ENCODE measurements at places on chromosomes 2 and 18.

DNA sequence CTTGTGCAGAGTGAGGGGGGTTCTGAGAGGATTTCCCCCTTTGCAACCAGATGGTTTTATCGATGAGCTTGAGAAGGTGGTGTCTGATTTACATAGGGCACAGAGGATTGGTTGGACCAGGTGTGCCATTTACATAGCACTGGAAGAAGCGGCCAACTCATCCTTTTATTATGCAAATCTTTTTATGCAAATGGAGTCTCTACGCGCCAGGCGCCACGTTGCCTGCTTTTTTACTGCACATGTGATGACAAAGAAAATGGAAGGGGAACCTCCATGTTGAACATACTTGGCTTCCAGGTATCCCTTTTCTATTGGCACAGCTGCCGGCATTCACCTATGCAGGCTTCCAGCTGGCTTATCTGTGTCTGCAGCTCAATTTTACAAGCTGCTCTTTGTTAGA is 18.4 kb upstream of the TXNL4A start:
- DNase-seq = no peak

DNA sequence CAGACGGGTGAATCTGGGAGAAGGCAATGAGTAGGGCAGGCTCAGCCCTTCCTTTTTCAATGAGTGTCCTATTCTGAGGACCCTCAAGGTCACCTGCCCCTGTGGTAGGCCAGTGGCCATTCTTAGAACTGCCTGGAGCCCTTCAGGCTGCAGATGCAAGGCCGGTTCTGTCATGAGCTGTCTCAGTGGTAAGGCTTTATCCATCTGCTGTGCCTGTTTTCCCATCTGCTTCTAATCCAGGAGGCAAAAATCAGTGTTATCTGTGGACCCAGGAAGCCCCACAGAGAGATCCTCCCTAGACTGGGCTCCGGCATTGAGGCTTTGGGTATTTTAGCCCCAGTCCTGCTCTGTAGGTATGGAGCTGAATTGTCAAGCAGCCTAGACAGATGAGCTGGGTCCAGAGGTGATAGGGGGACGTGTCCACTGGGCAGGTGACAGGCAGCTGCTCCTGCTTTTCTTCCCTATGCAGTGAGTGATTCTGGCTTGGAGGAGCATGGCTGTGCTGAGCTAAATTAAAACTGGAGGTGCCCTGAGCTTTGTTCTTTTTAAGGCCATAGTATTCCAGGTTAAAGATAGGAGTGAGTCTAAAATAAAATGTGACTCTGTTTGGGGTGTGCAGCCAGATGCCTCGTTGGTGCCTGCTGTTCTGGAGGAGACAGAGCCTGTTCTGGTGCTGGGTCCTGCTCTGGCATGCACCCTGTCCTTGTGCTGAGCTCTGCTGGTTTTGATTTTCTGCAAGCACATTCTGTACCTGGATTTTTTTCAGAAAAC is 92.5 kb downstream of the FHOD3 start:
- no peak for DNase-seq

DNA sequence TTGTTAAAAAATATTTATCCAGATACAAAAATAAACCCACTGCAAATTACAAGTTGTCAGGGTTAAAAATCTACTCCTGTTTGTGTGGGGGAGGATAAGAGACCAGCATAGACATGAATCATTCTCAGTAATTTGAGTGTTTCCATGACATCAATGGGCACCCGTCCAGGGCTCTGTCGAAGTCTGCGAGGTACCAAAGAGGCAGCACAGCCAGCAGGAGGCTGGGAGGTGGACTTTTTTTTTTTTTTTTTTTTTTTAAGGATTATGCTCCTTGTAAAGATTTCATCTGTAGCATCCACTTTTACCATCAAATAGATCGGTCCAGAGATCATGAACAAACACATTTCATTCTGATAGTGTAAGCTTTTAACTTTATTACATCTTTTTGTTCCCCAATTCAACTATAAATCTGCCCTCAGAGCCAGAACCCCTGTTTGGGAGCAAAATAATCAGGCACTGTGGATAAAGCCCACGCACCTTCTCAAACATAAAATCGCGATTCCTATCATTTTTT is 182.0 kb downstream of the TCF4 start:
- no peak for DNase-seq

DNA sequence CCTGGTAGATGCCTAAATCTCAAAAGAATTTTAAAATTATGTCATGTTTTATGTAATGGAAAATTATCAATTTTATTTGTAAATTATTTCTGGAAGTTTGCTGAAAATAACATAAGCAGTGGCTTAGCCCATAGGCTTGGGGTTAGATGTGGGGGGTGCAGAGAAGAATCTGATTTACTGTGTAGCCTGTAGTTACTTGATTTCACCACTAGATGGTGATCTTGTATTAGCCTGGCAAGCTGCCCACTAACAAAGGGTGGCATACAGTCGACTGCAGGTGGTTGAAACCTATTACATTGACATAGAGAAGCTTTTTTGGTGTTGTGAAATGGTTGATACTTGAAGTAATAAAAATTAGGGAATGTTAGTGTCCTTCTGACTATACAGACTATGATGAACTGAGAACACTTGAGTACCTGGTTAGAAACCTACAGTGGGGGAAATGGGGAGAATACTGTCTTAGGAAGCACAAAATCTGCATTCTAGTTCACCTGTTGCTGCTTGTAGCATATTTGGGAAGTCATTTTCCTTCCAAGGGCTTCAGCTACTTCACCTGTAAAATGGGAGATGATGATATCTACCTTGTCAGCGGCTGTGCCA is 191.0 kb upstream of the LHCGR start:
- no peak for DNase-seq

DNA sequence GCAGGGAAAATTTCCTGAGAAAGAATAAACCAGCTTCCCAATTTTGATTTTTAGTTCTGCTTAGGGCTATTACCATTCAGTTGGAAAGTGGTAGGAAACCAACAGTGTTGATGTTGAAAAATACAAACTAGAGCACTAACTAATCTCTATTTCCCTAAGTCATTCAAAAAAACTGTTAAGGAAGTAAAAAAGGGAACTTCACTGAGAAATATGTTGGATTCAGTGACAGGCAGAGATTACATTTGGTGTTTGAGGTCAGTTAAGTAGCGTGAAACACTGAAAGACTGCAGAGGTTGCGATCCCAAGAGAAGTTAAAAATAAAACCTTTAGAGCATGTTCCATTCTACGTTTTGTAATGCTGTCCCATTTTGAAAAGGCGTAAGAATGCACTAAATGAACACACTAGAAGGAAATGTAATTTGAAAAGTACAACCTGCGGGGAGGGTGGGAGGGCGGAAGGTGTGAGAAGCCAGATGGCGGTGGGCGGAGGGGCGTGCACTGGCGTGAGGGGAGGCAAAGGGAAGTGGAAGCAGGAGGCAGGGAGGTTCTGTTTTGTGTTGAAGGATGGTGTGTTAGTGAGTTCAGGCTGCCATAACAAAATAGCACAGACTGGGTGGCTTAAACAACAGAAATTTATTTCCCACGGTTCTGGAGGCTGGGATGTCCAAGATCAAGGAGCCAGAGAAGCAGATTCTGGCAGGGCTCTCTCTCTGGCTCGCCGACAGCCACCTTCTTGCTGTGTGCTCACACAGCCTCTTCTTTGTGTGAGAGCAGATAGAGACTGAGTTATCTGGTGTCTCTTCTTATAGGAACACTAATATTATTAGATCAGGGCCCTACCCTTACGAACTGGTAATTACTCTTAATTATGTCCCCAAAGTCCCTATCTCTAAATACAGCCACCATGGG is 94.3 kb upstream of the KCTD1 start:
- DNase-seq = no peak

- DNase-seq = no peak
Measured at GRCh38 chr2:194411221-194411620, 1245.8 kb upstream of the SLC39A10 start.

DNA sequence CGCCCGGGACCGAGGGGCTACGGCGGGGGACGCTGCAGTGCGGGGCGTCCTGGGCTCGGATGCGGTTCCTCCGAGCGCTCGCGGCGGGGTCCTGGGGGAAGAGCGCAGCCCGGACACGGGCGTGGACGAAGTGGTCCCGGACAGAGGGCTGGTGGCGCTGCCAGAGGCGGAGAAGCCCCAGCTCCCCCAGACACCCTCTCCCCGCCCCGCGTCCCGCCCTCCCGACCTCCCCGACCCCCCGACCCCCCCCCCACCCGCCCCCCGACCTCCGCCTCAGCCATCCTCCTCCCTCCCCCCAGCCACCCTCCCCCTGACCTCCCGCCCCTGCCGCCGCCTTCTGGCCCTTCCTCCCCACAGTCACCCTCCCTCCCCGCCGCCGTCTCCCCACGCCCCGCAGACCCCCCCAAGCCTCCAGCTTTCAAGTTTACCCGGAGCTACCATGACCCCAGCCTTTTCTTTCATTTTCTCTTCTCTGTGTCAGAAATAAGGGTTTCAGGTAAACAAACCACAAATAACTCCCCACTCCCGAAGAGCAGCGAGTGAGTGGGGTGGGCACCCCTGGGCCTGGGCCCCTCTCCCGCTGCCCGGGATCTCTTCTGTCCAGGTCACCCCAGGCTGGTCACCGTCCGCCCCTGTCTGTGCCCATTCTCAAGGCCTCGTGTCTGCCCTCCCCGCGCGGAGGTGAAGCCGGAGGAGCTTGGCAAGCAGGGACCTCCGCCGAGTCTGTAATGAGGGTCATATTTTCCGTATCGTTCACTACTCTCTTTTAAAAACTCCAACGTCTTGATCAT is 5.1 kb downstream of the NFATC1 start:
- DNase-seq = no peak

- DNase-seq = no peak
Measured at GRCh38 chr2:62871506-62871905, 166.0 kb downstream of the EHBP1 start.

- no peak for DNase-seq
Measured at GRCh38 chr2:137873536-137874244, 90.6 kb upstream of the HNMT start.

GRCh38 chr2:26469092-26469710 is 8.7 kb downstream of the OTOF start:
- DNase-seq = peak; percentile 42

DNA sequence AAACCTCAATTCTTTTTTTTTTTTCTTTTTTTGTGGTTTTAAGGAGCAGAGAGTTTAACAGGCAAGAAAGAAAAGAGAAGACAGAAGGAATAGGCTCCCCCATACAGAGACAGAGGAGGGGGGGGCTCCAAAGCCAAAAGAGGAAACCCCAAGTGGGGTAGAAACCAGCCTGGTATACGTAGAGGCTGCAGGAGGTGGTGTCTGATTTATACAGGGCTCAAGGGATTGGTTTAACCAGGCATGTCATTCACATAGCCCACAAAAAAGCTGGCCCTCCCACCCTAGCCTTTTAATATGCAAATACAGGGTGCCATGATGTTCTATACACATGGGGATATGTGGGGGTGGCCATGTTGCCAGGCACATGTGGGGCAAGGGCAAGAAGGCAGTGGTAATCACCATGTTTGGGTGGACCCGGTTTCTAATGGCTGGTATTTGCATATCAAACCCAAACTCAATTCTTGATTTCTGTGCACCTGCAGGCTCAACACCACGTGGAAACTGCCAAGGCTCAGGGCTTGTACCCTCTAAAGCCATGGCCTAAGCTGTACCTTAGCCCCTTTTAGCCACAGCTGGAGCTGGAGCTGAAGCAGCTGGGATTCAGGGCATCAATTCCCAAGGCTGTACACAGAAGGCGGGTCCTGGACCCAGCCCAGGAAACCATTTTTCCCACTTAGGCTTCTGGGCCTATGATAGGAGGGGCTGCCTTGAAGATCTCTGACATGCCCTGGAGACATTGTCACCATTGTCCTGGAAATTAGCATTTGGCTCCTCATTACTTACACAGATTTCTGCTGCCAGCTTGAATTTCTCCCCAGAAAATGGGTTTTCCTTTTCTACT is 170.3 kb downstream of the MAIP1 start:
- DNase-seq = no peak

DNA sequence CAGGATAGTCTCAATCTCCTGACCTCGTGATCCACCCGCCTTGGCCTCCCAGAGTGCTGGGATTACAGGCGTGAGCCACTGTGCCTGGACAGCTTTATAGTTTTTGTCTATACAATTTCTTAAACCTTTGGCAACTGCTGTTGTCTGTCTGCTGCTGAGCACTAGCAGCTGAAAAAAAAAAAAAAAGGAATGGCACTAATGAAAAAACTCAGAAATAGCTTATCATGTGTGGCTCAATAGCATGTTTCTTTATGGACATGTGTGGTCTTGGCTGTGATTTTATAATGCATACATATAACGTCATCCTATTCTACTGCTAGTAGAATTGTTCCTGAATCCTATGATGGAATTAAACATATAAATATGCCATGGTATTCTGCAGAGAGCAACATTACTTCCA is 231.2 kb downstream of the TPGS2 start:
- DNase-seq = no peak

- peak; percentile 54 for DNase-seq
Measured at GRCh38 chr2:127080938-127081755, 25.8 kb downstream of the BIN1 start.

GRCh38 chr2:105747991-105748390 is 3.3 kb downstream of the NCK2 start:
- no peak for DNase-seq

- DNase-seq = no peak
Measured at GRCh38 chr2:117771969-117772630, 42.4 kb upstream of the DDX18 start.

DNA sequence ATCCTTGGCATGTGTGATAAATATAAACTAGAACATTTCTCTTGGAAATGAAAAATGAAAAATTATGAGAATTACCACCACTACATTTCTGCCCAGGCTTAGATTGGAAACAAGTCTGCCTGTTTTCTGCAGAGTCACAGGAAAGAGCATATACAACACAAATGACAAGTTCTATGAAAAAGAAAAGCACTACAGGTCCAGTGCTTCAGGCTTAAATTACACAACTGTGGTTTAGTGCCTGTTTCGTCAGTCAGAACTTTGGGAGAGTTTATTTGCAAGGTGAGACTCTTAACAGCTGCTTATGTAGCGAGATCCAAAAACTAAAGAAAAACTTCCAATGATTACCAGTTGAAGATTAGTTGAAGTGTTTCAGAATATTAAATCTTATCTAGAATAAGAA is 68.9 kb downstream of the RTN4 start:
- no peak for DNase-seq

- no peak for DNase-seq
Measured at GRCh38 chr2:238137885-238138284, 583 bp upstream of the KLHL30 start.

- DNase-seq = no peak
Measured at GRCh38 chr2:235752846-235753245, 259.0 kb downstream of the AGAP1 start.

DNA sequence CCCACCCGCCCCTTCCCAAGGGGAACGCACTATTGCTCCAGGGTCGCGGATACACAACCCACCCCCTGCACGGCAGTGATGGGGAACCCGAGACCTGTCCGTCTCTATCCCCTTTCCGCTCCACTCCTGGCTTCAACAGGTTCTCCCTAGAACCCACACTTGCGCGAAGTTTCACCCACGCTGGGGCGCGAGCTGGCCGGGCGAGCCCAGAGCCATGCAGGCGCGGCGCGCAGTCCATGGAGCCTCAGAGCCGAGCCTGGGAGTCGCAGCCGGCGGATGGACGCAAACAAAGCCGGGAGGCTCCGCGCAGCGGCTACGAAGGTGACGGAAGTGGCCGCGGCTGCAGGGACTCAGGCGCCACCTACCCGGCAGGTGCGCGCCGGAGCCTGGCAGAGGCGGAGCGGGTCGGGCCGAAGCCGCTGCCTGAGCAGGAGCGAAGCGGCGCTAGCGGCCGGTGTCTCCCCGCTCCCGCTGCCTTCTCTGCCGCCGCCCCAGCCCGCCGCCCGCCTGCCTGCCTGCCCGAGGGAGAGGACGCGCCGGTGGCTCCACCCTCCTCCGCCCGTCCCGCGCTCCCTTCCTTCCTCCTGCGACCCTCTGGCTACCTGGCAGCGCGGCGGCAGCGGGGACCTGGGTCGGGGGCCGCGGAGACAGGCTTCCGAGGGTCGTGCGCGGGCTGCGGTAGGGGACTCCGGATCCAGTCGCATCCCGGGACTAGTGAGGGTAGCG is 14.0 kb downstream of the ALPG start:
- no peak for DNase-seq

Measured in activated CD8-positive, alpha-beta memory T cell treated with anti-CD3 and anti-CD28 coated beads for 48 hours (primary cell).